ENCODE measurements at places on chromosomes 4 and X.

GRCh38 chr4:47469951-47470350 is 6.4 kb upstream of the COMMD8 start:
- no peak for DNase-seq

DNA sequence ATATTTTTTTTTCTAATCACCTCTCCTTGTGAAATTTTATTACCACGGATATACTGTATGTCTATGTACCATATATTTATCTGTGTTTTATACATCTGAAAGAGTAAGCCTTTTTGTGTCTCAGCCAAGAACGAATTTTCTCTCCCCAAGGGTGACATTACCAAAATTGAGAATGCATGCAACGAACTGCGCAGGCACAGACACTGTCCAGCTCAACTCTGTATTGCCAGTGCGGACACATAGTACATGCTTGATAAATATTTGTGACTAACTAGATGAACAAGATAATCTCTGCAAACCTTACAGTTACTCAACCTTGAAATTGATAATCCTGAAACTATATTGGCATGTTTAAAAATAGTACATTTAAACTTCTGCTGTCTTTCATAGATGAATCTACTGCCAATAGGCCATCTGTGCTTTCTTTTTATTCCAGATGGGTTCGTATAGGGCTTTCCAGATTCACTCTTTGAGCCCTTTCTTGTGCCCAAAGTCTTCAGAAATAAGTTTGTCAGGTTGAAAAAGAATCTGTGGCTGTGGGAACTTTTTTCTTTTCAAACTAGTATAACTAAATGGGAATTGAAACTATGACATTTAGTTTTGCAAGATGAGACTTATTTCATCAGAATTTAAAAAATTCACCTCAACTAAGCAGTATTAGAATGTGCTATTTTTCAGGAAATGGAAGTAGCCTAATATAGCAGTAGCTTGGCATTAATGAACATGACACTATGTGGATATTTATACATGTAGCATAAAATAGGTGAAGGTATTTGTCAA is 38.9 kb downstream of the DTHD1 start:
- DNase-seq, result no peak

DNA sequence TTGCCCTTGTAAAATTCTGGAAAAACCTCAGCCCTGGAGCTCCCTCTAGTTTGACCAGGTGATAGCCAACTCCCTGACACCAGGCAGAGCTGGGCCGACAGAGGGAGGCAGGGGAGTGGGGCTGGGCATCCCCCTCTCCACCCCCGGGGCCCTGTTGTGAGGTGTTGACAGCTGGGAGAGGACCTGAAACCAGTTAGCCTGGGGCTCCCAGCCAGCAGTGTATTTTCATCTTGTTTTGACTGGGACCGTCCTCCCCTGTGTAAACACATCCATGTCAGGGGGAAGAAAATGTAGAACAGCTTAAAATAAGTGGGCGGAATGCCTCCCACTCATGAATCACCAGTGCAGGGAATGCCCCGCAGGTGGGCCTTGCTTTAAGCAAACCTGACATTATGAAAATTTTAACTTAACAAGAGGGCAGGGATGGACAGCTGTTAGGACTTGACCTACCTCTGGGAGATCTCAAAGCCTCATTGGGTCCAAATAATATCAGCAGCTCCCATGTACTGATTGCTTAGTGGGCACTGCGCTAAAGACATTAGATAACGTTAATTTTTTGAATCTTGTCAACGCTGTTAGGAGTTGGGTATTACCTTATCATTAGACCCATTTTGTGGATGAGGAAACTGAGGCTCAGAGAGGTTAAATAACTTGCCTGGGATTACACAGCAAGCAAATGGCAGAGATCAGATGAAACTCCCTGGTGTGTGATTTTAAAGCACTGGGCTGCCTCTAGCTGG is 45.9 kb downstream of the TSC22D3 start:
- DNase-seq, result no peak

GRCh38 chr4:142324572-142324971 is 521.5 kb downstream of the INPP4B start:
- DNase-seq, result no peak

- peak; percentile 27 for DNase-seq
Measured at GRCh38 chr4:55768291-55768690, 51.3 kb upstream of the EXOC1L start.

GRCh38 chr4:172055498-172055897 is 242.3 kb downstream of the GALNTL6 start:
- no peak for DNase-seq

DNA sequence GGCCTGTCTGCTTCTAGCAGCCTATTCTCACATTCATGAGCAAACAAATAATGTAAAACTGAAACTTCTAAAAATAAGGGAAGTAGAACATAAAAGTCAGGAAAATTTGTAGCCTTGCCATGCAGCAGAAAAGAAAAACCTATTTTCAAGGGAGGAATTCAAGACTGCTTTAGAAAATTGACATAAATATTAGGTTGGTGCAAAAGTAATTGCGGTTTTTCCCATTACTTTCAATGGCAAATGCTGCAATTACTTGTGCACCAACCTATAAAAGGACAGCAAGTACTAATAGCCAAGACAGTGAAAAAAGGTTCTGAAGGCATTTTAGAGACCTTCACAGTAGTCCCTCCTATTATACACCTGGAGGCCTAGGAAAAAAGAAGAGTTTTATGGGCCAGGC is 457.8 kb downstream of the KLHL4 start:
- DNase-seq, result no peak

DNA sequence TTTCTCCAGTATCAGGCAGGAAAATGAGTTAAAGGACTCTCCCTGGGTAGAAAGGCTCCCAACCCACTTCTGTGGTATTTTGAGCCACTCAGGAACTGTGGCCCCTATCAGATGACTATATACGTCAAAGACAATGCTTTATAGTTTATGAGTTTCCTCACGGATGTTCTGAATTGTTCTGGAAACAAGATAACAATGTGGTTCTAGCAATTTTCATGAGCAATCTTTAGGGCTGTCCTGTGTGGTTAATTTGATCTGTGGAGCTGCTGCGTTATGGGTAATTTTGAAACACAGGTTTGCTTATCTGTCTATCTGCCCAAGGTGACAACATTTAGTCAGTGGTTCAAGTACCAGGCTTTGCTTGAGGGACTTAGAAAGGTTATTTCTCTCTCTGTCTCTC is 46.7 kb upstream of the IL2 start:
- DNase-seq, result no peak

DNA sequence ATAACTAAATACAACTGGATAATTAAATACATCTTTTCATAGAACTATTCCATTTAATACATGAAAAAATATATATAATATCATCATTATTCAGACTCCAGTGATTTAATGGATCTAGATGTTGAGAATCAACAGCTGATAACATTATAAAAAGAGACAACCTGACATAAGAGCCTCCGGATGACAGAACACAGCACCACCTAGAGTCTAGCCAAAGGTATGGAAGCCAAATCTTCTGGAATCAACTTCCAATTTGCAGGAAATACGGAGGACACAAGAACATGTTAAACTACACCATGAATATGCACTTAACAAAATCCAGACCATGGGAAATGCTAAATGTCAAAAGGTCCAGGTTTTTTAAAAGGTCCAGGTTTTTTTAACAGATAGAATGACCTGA is 55.0 kb downstream of the LRBA start:
- no peak for DNase-seq

GRCh38 chrX:119682019-119682989 is 10.7 kb downstream of the SEPTIN6 start:
- no peak for DNase-seq

GRCh38 chr4:19725130-19725529 is 526.6 kb upstream of the SLIT2 start:
- DNase-seq, result no peak

- DNase-seq, result no peak
Measured at GRCh38 chrX:78945186-78945912, at the start of gene P2RY10. P2RY10 (plus strand) TSS chrX:78945391; CDS start chrX:78960521, 15,130 bp downstream.

GRCh38 chr4:149409146-149409545 is 406.5 kb downstream of the IQCM start:
- peak; percentile 11 for DNase-seq

DNA sequence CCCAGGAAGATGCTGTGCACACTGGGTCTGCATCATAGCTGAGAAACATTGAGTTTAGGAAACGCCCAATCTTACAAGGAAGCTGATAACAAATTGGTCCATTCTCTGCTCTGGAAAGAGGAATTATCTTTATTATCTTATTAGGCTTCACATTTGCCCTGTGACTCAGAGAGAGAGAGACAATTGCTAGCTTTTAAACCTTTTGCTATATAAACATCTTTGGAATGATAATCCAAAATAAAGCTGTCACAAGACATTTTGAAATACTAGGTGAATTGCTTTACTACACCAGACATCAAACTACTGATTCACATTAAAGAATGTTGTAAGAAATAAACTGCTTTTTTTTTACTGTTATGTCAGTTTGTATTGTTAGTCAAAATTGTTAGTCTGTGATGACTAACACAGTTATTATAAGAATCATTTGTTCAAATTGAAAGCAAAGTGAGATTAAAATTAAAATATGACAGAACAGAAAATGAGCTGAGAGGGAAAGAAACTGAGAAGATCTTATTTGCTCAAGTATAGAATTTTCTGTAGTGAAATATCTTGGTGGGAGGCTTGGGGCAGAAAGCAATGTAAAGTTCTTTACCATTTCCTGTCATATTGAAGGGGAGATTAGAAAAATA is 765.4 kb upstream of the PCDH10 start:
- no peak for DNase-seq

- no peak for DNase-seq
Measured at GRCh38 chr4:16544869-16545268, 318.6 kb upstream of the TAPT1 start.

- DNase-seq, result no peak
Measured at GRCh38 chr4:155693015-155693663, 26.5 kb downstream of the GUCY1A1 start.

DNA sequence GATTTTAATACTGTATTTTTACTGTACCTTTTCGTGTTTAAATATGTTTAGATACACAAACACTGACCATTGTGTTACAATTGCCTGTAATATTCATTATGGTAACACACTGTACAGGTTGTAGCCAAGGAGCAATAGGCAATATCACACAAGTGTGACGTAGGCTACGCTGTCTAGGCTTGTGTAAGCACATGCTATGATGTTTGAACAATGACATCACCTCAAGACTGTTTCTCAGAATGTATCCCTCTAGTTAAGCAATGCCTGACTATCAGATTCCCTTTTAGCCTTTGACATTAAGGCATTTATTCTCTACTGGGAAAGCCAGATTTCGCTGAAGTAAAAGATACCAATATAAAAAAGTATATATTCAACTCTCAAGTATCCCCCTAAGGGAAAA is 66.2 kb downstream of the VCX3A start:
- no peak for DNase-seq

GRCh38 chr4:8370106-8370787 is 70.3 kb downstream of the ACOX3 start:
- no peak for DNase-seq

DNA sequence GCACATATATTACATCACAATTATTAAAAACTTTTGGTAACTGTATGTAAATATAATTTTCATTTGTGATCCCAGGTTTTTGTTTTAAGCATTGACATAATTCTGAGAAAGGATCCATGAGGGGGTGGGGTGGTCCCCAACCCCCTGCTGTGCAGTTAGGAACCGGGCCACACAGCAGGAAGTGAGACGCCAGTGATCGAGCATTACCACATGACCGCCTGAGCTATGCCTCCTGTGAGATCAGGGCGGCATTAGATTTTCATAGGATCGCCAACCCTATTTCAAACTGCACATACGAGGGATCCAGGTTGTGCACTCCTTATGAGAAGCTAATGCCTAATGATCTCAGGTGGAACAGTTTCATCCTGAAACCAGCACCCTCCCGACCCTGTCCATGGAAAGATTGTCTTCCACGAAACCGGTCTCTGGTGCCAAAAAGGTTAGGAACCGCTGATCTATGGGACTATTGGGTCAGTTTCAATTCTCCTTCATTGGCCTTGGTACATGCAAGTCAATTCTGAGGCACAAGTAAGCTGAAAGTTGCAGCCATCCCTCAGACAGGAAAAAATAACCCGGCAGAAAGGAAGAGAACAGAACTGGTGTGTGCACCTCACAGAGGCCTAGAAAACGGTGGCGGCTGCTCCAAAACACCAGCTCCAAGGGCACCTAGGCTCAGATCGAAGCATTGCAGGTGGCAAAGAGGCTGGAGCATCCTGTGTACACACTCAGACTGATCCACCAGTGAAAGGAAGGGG is 7.0 kb upstream of the TMSB4X start:
- DNase-seq, result no peak

DNA sequence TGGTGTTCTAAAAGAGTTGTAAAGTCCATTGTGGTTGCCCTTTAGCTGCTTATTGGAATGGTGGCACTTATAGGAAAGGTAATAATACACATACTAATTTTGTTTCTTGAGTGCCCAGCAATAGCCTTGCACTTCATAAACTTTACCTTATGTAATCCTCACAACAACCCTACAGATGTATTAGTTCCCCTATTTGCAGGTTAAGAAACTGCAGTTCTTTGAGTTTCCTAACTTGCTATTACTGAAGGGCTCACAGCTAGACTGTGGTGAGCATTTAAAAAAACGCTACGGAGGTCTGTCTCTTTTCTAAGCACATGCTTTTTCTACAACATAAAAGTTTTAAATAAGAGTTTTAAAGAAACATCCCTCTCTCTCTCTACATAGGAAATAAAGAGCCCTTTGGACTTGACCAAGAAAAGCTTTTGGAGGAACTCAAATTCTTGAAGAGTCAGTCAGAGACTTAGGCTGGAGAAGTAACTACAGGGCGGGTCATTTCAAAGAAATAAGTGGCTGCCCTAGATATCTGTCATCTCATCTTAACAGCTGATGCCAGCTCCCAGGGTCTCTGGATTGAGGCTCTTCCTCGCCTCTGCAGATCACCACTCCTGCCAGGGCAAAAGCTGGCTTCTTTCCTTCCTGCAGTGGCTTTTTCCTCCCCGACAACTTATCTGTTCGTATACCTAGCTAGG is 42.0 kb upstream of the FBXW7 start:
- no peak for DNase-seq

GRCh38 chr4:139740121-139740520 is 74.5 kb downstream of the MGST2 start:
- DNase-seq, result no peak

- no peak for DNase-seq
Measured at GRCh38 chrX:14420841-14421240, 108.5 kb upstream of the GLRA2 start.

DNA sequence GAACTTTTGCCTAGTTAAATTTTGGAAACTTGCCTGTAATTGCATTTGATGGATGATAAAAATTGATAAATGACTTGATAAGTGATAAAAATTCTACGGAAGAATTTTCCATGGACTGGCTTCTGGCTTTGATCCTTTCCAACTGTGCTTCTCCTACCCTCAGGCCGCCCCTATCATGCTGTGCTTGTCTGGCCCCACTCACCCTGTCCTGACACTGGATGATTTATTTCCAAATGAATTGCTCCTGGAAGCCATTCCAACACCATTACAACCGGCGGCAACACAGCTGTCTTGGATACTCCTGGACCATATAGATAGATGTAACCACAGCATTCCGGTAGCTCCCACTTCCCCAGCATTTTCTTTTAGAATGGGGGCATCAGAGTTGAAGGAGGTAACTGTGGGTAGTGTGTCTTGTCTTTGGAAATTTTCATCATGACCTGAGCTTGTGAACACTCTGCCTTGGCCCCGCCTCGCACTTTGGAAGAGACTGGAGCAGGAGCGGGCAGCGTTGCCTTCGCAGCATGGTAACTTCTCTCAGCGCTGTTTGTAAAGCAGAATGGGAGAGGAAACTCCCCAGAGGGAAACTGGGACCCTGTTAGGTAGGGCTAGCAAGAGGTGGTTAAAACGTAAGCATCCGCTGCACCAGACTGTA is 77.4 kb downstream of the TBL1X start:
- DNase-seq, result no peak

Data from AG04450 (cell line).